ENCODE measurements at places on chromosomes 16 and 17. TPM values are rescaled to one million over a fixed set of nuclear protein-coding genes. Genes with fewer than 3 reads are reported as not detected.

CASKIN2 gene
- 33.3 TPM for total RNA-seq

EIF1 gene
- total RNA-seq, result 1,143 TPM

GRCh38 chr16:87350681-87351319, 32.8 kb downstream of the FBXO31 start:
- DNase-seq, result peak; percentile 46

DNA sequence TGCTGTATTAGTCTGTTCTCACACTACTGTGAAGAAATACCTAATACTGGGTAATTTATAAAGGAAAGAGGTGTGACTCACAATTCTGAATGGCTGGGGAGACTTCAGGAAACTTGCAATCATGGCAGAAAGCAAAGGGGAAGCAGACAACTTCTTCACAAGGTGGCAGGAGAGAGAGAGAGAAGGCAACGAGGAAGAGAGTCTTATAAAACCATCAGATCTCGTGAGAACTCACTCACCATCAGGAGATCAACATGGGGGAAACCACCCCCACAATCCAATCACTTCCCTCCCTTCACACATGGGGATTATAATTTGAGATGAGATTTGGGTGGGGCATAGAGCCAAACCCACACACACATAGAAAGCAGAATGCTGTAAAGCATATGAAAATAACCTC, 896.2 kb downstream of the CDH11 start:
- DNase-seq, result no peak

MARVELD3 gene
- not detected for total RNA-seq

ATP2C2 gene
- total RNA-seq, result not detected

PNMT gene
- total RNA-seq, result 7.1 TPM

KRT36 gene
- not detected for total RNA-seq

DNA sequence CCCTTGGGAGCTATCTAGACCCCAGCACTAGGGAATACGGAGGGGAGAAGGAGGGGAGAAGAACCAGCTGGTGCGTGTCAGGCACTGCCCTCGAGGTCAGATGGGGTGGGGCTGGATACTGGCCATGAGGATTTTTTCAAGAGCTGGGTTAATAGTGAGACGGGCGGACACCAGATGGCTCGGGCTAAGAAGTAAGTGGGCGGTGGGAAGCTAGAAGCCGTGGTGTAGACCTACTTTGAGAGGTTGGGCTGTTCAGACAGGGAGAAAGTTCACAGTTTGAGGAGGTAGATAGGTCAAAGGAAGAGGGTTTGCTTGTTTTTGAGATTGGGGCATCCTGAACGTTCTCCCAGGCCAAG, 303.8 kb downstream of the SEC14L1 start:
- peak; percentile 77 for DNase-seq

DNA sequence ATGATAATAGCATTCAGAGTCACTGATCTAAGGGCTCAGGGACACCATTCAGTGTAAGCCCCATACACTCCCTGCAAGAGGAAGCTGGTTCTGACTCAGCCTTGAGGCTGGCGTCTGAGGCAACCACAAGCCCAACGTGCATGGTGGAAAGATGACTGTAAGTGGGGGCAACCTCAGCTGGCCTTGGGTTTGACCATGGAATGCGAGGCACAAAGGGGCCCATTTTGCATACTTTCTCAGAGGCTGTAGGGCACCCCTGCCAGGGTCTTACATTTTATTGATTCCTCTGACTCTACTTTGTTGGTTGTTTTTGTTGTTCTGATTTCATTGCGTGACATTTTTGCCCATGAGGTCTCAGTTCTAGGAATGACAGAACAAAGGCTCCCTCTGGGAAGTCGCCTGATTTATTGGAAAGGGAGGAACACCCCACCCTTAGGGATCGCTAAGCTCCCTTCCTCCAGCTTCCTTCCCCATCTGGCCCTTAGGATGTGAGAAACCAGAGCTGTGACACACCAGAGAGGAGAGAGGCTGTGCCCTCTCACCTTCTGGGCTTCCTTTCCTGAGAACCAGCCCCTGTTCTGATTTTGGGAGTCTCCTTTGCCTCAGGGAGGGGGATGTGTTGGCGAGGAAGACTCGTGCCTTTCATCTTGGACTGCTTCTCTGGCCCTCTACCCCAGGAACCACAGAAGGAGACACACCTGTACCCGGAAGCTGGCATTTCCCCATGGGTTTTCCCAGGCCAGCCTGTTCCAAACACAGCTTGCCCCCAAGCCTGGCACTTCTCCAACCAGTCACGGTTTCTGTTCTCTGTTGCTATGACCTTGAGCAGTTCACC, 5.6 kb upstream of the CIITA start:
- peak; percentile 59 for DNase-seq

- DNase-seq, result no peak
Measured at GRCh38 chr17:77107506-77108433, 33.0 kb upstream of the SEC14L1 start.

GRCh38 chr17:49365667-49366066, 3.6 kb upstream of the ZNF652 start:
- DNase-seq, result no peak

THRA gene
- 80.0 TPM for total RNA-seq

DNA sequence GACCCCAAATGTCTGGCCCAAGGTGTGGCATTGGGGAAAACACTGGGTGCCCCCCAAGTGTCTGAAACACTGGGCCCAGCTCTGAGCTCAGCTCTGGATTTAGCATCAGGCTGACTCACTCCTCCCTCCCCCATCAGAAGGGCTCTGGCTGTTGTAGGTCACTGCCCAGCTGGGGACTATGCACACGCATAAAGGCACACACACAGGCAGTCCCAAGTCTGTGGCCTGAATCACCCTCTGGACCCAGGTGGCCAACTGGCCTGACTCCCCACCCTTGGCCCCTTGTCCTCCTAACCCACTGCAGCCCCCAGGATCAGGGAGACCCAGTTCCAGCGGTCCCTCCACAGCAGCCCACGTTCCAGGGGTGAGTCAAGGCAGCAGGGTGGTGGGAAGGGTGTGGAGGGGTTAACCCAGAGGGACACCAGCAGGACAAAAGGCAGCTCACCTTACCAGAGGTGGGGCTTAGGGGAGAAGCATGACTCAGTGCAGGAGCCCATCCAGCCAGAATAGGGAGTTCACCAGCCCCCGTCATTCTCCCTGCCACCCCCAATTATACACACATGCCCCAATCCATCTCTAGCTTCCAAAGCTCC, 47.0 kb downstream of the MYO18A start:
- DNase-seq, result no peak

- no peak for DNase-seq
Measured at GRCh38 chr17:60080545-60080944, 1.8 kb upstream of the HEATR6 start.

DNA sequence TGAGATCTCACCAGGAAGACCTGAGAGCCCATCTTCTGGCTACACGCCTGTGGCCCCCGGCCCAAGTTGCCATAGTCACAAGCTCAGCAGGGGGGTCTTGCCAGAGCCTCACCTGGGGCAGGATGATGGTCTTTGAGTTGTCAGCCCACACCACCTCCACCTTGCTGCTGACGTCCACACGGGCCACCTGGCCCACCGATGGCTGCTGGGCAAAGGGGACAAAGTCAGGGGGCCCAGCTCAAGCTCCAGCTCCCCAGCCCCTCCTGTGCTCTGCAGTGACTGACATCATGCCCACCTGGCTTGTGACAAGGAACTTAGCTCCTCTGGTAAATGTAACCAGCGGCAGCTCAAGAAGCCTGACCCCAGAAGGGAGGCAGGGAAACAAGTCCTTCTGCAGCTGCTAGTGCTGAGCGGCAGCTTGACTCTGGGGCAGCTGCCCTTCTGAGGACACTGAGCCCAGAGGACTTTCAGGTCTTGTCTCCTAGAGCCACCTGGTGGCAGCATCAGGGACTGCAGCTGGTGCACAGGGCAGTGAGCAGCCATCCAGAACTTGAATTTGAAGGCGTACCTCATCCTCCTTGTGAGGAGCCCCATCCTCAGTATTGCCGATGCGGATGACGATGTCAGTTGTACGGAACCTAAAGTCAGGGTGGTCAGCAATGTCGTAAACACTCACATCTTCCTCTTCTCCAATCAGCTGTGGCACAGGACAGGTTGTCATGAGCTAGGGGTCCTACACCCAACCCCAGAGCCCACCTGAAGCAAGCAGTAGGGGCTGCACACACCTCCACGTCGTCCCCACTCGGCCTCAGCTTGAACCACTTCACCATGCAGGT, 13.5 kb downstream of the SPHK1 start:
- DNase-seq, result peak; percentile 94

DNA sequence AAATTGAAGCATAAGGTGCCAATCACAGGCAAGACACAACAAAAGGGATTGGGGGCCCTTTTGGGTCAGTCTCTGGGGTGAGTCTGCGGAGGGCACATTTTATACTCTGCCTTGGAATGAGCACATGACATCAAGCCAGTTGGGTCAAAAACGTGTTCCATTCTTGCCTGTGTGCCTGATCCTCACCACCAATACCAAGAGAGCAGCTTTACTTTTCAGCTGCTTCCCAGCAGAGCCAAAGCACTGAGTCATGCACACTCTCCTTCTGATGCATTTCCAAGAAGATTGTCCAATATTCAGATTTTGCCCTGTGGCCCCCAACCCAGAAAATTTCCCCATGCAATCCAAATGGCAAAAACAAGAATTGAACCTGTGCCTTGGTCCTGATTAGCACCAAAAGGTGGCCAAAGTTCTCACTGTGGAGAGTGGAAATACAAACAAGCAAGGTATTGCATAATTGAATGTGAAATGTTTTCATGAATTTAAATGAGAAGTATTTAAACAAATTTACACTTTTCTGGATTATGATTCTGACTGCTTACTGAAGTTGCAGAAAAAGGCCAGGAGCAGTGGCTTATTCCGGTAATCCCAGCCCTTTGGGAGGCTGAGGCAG, 217.8 kb upstream of the SOX9 start:
- DNase-seq, result no peak

DNA sequence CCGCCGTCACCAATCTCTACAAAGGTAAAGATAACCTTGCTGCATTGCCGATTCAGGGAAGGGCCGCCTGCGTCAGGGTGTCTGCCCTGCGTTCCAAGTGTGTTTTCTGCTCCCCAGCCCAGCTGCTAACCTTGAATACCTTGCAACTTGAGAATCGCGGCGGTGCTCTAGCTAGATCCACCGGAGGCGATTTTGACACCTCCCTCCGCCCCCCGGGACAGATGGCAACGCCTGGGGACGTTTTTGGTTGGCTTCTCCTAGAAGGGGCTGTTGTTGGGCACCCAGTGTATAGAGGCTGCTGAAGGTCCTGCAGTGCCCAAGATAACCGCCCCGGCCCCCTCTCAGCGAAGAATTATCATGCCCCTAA, 1.5 kb downstream of the HAPSTR1 start:
- no peak for DNase-seq

ADAD2 gene
- total RNA-seq, result 0.65 TPM

CD300H gene
- not detected for total RNA-seq

ARL4D gene
- 7.0 TPM for total RNA-seq

APOBR gene
- total RNA-seq, result 0.48 TPM
